Left ventricle myocardium superior (tissue), 1 donor: ENCODE measurements at places on chromosomes 4 and X. TPM values are rescaled to one million over a fixed set of nuclear protein-coding genes. Genes with fewer than 3 reads are reported as not detected.

GRCh38 chrX:10851809-10852208, 231.4 kb upstream of the MID1 start:
- no peak for DNase-seq

Gene MAGEC3
- not detected for total RNA-seq

DNA sequence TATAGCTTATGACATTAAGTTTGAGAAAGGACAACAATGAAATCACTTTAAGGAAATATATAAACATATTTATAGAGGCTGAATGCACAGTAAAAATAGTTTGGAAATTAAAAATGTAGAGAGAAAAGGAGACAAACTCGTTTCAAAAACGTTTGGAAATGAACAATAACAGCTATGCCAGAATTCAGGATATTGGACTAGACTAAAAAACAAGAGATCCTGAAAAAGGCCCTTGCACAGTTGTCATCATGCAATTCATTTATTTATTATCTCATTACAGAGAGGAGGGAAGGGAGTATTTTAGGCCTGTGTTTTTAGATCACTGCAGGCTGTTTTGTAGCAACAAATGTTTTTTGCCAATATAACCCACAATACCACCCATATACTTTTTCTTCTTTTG, 527.2 kb downstream of the ADGRL3 start:
- no peak for DNase-seq

DNA sequence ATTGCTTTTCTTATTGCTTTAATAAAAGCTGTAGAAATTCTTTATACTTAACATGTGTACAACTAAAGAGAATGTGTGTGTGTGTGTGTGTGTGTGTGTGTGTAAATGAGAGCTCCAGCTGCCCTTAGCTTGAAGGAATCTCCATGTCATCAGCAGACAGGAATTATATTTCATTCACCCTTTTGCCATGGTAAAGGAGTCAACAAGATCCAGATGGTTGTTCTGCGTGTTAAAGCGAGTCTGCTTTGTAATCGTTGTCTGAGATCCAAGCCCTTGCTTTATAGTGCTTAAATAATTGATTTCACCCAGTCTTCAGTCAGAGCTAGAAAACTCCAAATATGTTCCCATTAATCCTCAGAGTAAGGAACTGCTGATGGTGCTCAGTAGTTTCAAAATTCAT, 285.5 kb downstream of the PDGFC start:
- DNase-seq = no peak
